NCI-H1930 (cell line): ENCODE measurements at places on chromosomes 12 and 14.

DNA sequence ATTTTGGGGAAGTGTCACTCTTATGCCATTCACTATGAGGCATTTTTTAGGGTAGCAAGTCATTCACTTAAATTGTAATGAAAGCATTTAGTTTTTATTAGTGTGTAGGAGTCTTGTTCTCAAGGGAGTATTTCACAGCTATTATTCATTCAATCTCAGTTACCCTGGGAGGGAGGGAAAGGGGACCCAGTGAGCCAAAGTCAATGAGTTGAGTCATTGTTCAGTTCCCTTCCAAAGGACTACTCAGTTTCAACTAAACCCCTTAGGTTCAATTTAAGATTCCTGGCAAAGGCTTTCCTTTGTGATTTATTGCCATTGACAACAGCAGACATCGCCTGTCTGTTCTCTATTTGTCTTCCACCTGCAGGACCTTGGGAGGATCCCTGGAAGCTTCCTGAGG lies 29.3 kb upstream of the RASSF8 start:
- no peak for DNase-seq

DNA sequence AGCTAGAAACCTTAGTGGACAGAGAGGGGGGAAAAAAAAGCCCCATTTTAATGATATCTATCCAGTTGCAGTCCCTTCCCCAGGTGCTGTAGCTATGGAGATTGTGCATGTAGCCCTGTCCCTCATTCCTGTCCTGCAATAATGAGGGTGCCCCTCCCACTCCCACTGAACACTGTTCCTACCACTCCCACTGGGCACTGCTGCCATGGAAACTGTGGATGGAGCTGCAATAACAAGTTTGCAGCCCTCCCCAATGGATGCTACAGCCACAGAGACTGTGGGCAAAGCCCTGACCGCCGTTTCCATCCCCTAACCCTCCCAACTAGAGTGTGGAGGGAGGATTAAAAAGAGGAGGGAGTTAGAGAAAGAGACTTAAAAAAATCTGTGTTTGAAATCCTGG lies 238.3 kb downstream of the FUT8 start:
- no peak for DNase-seq

- DNase-seq: no peak
Observed at GRCh38 chr14:25759256-25759655, 709.3 kb upstream of the STXBP6 start.

DNA sequence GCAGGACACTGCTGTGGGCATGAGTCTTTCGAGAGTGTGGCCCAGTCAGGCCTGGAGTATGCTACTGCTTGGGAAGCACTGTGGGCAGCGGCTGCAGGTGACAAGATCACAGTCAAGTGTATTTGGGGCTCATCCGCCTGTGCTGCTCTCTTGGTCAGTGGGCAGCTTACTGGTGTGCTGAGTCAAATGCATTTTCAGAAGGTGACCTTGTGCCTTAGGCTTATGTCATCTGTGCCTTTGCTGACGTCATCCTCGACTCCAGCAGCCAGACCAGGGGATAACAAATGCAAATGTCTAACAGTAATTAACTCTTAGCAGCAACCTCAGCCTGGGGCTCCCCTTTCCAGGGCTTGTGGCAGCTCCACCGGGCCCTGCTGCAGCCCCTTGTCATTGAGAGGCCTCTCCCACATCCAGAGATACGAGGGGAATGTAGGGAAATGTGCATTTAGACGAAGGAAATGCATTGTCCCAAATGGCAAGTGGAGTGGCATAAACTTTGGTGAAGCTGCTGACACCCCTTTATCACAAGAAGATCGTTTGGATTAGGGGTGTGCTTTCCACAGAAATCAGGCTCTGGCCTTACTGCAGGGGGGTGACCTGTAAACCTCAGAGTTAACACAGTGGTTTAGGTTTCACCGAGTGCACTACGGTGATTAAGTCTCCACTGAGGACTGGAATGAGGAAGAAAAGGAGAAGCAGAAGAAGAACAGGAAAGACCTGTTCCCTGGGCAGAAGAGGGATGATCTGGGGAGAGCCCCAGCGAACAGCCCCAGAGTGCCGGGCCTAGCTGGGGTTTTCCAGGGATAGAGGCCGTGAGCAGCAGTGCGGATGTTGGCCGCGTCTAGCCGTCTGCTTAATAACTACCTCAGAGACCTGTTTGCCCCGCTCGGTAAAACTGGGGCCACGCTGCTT lies 39.7 kb downstream of the PSMA6 start:
- DNase-seq: no peak

- no peak for DNase-seq
Observed at GRCh38 chr14:24315807-24316596, 4.7 kb downstream of the LTB4R start.
